ENCODE measurements at places on chromosomes 7 and 10.

- H3K27me3 ChIP-seq, result no peaks in the 10 kb centered on the region
- DNase-seq, result no peak
- H3K27ac ChIP-seq, result no peak overlapping the region
- no peak overlapping the region for H3K4me3 ChIP-seq
- no peaks in the 10 kb centered on the region for H3K4me1 ChIP-seq
- H3K36me3 ChIP-seq, result no peaks in the 10 kb centered on the region
Observed at GRCh38 chr10:50567384-50567783, 56.4 kb downstream of the SGMS1 start.

GRCh38 chr10:59873896-59874295, 32.5 kb downstream of the CCDC6 start:
- H3K36me3 ChIP-seq, result no peaks in the 10 kb centered on the region
- H3K4me3 ChIP-seq, result no peak overlapping the region
- no peaks in the 10 kb centered on the region for H3K27me3 ChIP-seq
- no peak overlapping the region for H3K27ac ChIP-seq
- no peak for DNase-seq

- H3K4me3 ChIP-seq, result no peak overlapping the region
- peaks cover 11% of the 10 kb centered on the region for H3K4me1 ChIP-seq
- H3K27ac ChIP-seq, result no peak overlapping the region
Observed at GRCh38 chr10:27680006-27680557, 65.5 kb downstream of the MKX start.

DNA sequence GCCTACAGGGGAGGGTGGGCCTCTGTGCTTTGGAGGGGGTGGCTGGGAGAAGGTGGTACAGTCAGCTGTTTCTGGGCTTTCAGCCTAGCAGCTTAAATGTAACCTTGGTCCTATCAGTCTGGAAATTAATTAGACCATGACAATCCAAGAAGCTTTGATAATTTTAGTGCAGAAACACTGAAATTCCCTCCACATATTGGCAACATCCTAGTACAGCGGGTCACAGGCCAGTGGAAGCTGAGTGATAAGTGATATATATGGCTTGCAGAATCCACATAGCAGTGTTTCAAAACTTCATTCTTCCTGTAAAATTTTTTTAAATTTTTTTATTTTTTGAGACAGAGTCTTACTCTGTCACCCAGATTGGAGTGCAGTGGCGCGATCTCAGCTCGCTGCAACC, 212.6 kb downstream of the TYW1 start:
- H3K36me3 ChIP-seq, result peaks cover 39% of the 10 kb centered on the region
- no peak overlapping the region for H3K4me3 ChIP-seq
- no peak overlapping the region for H3K27ac ChIP-seq
- no peaks in the 10 kb centered on the region for H3K4me1 ChIP-seq
- DNase-seq, result no peak

DNA sequence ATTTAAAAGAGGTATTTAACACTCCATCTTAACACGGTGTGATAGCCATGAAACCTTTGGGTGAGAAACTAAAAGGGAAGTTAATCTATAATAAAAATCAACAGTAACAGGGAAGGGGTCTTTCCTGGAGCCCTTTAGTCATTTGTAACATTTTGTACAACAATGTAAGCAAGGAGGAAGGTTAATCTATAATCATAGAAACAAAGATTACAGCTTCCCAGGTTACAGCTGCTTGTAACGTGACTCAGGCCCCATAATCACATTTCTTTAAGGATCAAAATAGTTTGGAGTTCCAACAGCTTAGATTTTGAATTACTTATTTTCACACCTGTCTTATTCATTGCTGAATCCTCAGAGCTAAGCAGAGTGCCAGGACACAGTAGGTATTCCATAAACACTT, 17.9 kb upstream of the CC2D2B start:
- H3K36me3 ChIP-seq, result no peaks in the 10 kb centered on the region
- no peak overlapping the region for H3K27ac ChIP-seq
- H3K27me3 ChIP-seq, result no peaks in the 10 kb centered on the region
- H3K4me1 ChIP-seq, result no peaks in the 10 kb centered on the region
- H3K4me3 ChIP-seq, result no peak overlapping the region
- no peak for DNase-seq

GRCh38 chr10:110321869-110322620, 17.3 kb upstream of the SMNDC1 start:
- no peaks in the 10 kb centered on the region for H3K27me3 ChIP-seq
- DNase-seq, result no peak
- no peak overlapping the region for H3K4me3 ChIP-seq
- no peaks in the 10 kb centered on the region for H3K4me1 ChIP-seq
- no peaks in the 10 kb centered on the region for H3K36me3 ChIP-seq
- H3K27ac ChIP-seq, result no peak overlapping the region

DNA sequence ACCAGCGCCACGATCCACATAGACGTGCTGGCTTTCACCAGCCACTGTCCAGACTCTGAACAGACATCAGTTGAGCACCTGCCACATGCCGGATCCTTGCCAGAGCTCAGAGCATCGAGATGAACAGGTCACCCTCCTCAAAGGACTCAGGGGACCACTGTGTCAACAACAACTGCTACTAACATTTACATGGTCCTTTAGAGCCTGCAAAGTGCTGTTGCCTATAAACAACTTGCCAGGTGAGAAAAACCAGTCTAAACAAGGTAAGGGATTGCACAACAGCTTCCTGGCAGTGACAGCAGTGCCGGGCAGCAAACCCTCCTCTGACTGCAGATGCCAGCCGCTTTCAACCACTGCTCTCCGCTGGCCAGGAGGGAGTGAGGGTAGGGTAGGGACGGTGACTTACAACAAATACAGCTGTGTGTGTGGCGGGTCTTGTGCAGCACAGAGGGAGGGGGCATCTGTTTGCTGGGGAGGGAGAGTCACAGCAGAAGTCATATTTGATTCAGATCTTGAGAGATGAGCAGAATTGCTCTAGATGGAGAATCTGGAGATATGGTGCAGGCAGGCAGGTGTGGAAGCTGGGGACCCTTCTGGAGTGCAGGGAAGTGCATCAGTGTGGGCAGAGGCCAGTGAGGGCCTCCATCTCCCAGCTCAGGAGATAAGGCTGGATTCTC, 32.8 kb upstream of the RHEB start:
- no peaks in the 10 kb centered on the region for H3K4me1 ChIP-seq
- no peak for DNase-seq
- no peak overlapping the region for H3K4me3 ChIP-seq
- H3K27me3 ChIP-seq, result no peaks in the 10 kb centered on the region
- peaks cover 10% of the 10 kb centered on the region for H3K36me3 ChIP-seq

GRCh38 chr10:72736828-72737220, 44.9 kb downstream of the MCU start:
- DNase-seq, result no peak
- no peak overlapping the region for H3K4me3 ChIP-seq
- peaks cover 46% of the 10 kb centered on the region for H3K4me1 ChIP-seq
- no peak overlapping the region for H3K27ac ChIP-seq
- H3K36me3 ChIP-seq, result no peaks in the 10 kb centered on the region
- H3K27me3 ChIP-seq, result no peaks in the 10 kb centered on the region

GRCh38 chr10:83083831-83084230, 1055.5 kb upstream of the GHITM start:
- H3K4me1 ChIP-seq, result no peaks in the 10 kb centered on the region
- no peaks in the 10 kb centered on the region for H3K27me3 ChIP-seq
- H3K27ac ChIP-seq, result no peak overlapping the region
- no peak overlapping the region for H3K4me3 ChIP-seq

DNA sequence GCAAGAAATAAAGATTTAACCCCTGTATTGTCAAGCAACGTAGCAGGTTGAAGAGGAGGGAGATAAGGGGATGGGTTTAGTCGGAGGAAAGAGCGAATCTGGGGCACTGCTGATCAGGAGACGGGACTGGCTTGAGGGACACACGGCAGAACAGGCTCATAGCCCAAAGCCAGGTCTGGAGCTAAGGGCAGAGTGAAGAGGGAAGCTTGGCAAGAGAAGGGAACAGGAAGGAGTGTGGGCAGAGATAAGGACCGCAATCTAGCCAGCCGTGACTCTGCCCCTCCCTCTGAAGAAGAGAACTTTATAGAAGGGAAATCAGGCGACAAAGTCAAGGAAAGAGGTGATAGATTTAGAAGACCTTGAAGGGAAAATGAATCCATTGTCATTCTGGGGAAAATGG, 67.6 kb downstream of the CAV1 start:
- peak overlapping the region; percentile 3 for H3K27ac ChIP-seq
- H3K36me3 ChIP-seq, result no peaks in the 10 kb centered on the region
- H3K4me3 ChIP-seq, result no peak overlapping the region
- no peaks in the 10 kb centered on the region for H3K4me1 ChIP-seq

DNA sequence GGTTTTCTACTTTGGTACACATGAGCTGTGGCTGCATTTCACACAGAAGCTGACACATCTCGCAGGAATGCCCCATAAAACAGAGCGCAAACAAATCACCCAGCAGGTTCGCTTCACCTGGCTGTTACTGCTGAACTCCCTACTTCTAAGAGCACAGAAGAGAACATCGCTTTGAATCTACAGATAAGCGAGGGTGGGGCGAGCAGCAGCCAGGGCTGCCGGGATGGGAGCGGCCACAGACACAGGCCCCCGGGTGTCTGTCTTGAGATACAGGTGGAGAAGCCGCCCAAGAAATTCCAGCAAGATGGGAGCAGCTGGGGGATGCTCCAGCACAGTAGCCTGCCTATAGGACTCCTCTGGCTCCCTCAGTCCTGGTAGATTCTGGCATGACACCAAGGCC, 27.4 kb downstream of the OGDHL start:
- H3K4me3 ChIP-seq, result no peak overlapping the region
- no peaks in the 10 kb centered on the region for H3K36me3 ChIP-seq
- no peak overlapping the region for H3K27ac ChIP-seq
- no peak for DNase-seq
- no peaks in the 10 kb centered on the region for H3K4me1 ChIP-seq

GRCh38 chr10:57979491-57979890, 288.2 kb downstream of the IPMK start:
- no peaks in the 10 kb centered on the region for H3K4me1 ChIP-seq
- no peak for DNase-seq
- no peak overlapping the region for H3K4me3 ChIP-seq
- no peaks in the 10 kb centered on the region for H3K36me3 ChIP-seq

DNA sequence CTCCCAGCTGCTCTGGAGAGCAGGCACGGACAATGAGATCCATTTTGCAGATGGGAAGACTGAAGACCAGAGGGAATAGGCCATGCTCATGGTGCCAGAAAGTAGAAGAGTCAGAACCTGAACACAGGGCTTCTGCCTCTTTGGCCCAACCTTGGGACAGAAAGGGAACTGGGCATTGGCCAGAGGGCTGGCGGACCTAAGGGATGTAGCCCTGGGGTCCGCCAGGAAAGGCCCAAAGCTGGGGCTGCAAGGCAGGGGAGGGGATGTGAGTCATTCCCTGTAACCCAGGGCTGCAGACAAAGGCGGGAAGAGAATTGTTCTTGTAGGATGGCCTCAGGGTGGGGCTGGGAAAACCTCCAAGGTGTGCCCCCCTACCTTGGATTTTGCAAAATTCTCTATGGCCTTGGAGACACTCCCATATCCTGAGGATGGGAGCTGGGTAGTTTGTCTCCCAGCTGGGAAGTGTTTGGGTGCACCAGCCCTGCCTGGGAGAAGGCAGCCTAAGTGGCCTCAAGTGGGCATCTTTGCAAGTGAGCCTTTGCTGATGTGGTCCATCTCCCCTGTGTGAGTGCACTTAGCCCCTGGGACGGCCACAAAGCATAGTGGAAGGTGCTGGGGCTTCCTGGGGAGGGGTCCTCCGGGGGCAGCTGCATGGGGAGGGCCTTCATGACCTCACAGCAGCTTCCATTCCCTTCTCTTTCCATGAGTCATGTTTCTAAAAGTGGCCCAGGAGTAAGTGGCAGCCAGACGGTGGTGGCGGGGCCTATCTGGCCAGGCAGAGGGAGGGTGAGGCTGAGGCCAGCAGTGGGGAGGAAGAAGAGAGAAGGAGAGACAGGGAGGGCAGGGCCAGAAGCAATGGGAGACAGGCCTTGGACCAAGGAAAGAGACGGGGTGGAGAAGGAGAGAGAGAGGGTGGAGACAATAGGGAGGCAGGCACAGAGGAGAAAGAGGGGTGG, 9.2 kb downstream of the AQP1 start:
- H3K27ac ChIP-seq, result peak overlapping the region; percentile 19
- H3K27me3 ChIP-seq, result no peaks in the 10 kb centered on the region
- no peak overlapping the region for H3K4me3 ChIP-seq

DNA sequence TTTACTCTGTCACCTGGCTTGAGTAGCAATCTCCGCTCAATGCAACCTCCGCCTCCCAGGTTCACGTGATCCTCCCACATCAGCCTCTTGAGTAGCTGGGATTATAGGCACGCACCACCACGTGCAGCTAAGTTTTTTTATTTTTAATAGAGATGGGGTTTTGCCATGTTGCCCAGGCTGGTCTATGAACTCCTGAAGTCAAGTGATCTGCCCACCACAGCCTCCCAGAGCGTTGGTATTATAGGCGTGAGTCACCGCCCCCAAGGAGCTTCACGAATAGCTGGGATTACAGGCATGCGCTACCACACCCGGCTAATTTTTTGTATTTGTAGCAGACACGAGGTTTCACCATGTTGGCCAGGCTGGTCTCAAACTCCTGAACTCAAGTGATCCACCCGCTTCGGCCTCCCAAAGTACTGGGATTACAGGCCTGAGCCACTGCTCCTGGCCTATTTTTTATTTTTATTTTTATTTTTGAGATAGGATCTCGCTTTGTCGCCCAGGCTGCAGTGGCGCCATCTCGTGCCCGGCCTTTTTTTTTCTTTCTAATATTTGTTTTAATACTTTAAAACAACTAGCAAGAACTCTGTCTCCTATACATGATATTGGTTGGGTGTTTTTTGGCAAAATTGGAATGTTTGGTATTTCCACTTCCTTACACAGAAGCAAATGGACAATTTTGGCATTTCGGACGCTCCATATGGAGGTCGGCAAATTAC, 1.1 kb downstream of the EFCAB10 start:
- no peaks in the 10 kb centered on the region for H3K36me3 ChIP-seq
- no peaks in the 10 kb centered on the region for H3K27me3 ChIP-seq
- no peak for DNase-seq
- no peak overlapping the region for H3K27ac ChIP-seq
- H3K4me3 ChIP-seq, result no peak overlapping the region
- H3K4me1 ChIP-seq, result peaks cover 5% of the 10 kb centered on the region

DNA sequence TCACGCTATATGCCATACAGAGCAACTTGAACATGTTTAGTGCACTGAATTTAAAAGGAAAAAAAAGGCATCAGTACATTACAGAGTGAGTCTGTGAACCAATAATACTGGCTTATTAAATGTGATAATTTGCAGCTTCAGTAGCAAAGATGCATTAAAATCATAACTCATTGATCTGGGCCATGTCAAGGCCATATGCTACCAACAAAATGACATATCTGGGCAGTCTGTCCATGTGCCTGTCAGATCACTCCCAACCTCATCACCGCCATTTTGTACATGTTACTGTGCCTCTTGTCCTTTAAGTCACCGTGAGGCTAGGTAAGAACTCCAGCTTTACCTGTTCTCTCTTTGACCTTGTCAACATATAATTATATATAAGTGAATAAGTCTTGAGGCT, 307.4 kb upstream of the LRGUK start:
- H3K27me3 ChIP-seq, result no peaks in the 10 kb centered on the region
- no peak for DNase-seq
- H3K36me3 ChIP-seq, result no peaks in the 10 kb centered on the region
- no peaks in the 10 kb centered on the region for H3K4me1 ChIP-seq

- no peaks in the 10 kb centered on the region for H3K36me3 ChIP-seq
- H3K4me1 ChIP-seq, result no peaks in the 10 kb centered on the region
- DNase-seq, result no peak
- no peaks in the 10 kb centered on the region for H3K27me3 ChIP-seq
- H3K4me3 ChIP-seq, result no peak overlapping the region
Observed at GRCh38 chr7:90777465-90777864, 181.3 kb downstream of the CDK14 start.

GRCh38 chr10:20105236-20105635, 289.0 kb downstream of the PLXDC2 start:
- H3K4me1 ChIP-seq, result peaks cover 12% of the 10 kb centered on the region
- no peaks in the 10 kb centered on the region for H3K27me3 ChIP-seq
- no peak for DNase-seq
- H3K4me3 ChIP-seq, result no peak overlapping the region
- H3K36me3 ChIP-seq, result no peaks in the 10 kb centered on the region

All from tibial nerve (tissue), 4 donors.